ENCODE measurements at places on chromosomes 5 and 9.

DNA sequence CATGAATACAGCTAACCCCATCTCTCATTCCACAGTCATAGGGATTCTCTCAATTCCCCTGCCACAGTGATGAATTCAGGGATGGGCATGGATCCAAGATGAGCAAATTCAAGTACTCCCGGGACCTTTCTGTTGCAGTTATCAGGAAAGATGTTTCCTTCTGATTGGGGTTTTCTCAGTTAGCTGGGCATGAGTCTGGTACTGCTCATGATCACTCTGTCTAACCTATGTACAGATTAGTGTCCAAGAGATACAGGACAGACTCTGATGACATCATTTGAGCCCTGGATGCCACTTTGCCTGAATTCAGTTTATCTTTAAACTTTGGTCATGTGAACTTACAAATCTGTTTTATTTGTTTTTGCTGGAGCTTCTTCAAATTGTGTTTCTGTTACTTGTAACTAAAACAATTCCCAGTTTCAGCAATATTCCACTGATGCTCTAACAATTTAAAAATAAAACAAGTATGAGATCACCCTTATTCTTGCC, 257.7 kb upstream of the KLF9 start:
- no peak for DNase-seq

DNA sequence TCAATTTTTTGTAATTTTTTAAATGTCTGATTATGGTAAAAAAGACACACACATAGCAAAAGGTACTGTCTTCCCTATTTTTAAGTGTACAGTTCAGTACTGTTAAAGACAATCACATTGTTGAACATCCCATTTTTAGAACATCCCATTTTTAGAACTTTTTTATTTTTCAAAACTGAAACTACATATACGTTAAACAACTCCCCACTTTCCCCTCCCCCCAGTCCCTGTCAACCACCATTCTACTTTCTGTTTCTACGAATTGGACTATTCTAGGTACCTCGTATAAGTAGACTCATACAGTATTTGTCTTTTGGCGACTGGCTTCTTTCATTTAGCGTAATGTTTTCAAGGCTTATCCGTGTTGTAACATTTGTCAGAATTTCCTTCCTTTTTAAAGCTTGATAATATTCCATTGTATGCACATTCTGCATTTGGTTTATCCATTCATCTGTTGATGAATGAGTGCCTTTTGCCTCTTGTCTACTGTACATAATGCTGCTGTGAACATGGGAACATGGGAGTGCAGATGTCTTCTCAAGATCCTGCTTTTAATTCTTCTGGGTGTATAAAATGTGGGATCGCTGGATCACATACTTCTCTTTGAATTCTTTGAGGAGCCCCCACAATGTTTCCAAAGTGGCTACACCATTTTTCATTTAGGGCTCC, 154.0 kb downstream of the PIK3R1 start:
- no peak for DNase-seq

GRCh38 chr9:105053209-105053652, 125.3 kb upstream of the ABCA1 start:
- no peak for DNase-seq

DNA sequence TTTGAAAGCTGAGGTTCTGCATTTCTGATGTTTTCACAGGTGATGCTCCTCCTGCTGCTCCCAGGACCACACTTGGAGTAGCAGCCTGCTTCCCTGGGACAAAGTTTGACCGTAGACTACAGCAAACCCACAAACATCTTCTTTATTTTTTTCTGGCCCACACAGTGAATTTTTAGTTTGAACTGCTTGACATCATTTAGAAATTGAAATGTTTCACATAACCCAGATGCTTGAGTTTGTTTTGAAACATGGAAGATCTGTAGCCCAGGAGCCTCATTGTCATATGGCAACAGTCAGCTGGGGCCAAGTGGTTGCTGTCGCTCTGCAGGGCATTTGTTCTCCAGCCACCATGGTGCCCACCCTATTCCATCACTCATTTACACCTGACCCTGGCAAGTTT, 8.4 kb downstream of the SH3TC2 start:
- DNase-seq = no peak

- DNase-seq = no peak
Measured at GRCh38 chr9:20898885-20899554, 132.4 kb downstream of the HACD4 start.

GRCh38 chr9:5843794-5844471, 11.0 kb upstream of the ERMP1 start:
- DNase-seq = no peak

GRCh38 chr9:98097836-98098235, 21.2 kb downstream of the TRIM14 start:
- DNase-seq = no peak

DNA sequence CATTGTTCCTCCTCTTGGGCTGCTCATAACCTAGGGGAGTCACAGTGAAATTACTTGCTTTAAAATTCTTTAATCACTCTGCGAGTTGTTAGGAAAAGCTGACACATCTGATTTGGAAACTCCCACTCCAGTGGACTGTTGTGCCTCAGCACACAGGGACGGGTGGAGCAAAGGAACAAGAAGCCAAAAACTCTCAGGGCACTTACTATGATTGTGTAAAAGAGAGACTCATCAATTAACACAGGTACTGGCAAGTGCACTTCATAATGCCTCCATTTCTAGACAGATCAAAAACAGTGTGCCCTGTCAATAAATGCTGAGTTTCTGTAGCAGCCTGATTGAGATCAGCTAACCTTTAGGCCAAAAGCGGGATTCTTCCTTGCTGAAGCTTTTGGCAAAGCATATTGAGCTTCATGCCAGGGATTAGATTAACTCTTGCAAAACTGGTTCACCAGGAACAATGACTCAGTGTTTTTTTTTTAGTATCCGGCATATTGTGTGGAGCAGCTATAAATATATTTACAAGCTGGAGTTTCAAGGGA, 55.9 kb downstream of the TMC1 start:
- DNase-seq = peak; percentile 17

- no peak for DNase-seq
Measured at GRCh38 chr9:89780959-89781358, 176.1 kb downstream of the GADD45G start.
